ENCODE measurements at places on chromosomes 5 and 9.

DNA sequence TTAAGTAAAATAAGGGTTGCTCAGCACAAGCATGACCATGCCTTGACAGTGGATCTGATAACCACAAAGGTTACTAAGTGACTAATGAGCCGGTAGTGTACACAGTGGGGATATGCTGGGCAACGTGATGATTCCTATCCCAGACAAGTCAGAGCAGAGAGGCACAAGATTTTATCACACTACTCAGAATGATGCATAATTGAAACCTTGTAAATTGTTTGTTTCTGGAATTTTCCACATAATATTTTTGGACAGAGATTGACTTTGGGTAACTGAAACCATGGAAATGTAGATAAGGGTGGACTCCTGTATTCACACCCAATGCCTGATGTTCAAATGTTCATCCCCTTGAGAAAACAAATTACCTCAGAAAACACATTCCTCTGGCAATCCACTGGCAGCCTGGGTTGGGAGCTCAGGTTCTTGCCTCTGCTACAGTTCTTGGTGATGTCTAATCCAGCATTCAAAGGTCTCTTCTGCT, 16.2 kb upstream of the ERAP1 start:
- DNase-seq = no peak

- no peak for DNase-seq
These were observed 1.1 kb downstream of the CFAP77 start for GRCh38 chr9:132411091-132411508.

DNA sequence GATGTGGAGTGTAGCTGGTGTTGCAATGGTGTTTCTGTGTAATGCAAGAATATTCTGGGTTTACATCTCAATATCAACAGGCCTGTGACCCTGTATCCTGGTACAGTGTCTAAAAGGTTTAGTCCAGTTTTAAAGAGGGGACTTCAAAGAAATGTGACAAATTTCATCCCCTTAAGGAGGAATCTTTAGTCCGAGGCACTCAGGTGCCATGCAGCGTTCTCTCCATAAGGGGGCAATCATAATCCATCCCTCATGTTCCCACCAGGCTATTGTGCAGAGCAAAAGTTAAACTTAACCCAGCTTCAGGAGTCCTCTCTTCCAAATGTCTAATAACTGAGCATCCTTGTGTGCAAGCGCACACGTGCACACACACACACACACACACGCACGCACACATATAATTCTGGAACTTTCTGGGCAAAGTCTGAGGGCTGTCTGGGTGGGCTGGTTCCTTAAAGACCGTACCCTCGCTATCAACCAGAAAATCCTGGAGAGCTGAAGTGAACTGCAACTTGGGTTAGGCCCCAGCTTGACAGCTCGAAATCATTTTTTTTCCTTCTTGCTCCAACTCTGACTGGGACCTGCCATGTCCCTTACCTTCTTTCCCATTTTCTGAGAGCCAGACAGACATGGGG, 46.0 kb downstream of the CRB2 start:
- no peak for DNase-seq

DNA sequence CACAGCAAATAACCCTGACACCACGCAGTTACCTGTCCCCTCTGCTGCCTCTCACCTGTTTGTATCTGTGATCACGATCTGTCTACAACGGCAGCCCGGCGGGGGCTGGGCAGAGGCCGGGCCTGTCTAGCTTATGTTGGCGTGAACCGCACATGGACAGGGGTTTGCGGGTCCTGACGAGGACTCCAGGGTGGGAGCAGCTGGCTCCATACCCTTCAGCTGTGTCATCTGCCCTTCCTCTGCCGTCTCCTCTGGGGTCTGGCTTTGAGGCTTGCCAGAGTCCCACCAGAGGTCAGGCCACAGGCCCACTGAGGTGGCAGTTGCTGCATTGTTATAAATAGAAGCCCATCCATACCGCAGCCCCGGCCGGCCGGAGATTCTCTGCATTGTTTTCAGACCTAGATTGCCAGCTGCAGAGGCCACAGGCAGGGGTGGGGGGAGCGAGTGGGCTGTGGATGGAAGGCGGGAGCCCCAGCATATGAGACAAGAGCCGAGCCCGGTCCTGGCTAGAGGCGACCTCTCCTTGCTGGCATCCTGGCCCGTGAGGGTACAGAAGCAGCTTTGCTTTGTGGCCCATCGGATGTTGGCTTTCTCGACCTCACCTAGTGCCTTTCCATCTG, 37.8 kb downstream of the FAM78A start:
- DNase-seq = no peak

DNA sequence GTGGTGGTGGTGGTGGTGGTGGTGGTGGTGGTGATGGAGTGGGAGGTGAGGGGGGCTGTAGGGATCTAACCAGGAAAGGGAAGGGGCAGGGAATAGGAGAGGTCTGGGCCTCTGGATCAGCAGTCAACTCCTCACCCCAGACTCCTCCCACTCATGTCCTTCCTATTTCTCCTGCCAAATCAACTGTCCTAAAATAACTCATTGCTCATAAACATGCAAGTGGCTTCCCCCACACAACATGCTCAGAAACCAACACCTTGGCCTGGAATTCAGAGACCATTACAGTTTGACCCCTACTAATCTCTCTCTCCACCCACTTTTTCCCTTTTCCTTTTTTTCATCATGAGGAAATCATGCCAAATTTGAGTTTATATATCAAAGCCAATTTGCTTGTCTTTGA, 8.4 kb upstream of the FSD1L start:
- no peak for DNase-seq

DNA sequence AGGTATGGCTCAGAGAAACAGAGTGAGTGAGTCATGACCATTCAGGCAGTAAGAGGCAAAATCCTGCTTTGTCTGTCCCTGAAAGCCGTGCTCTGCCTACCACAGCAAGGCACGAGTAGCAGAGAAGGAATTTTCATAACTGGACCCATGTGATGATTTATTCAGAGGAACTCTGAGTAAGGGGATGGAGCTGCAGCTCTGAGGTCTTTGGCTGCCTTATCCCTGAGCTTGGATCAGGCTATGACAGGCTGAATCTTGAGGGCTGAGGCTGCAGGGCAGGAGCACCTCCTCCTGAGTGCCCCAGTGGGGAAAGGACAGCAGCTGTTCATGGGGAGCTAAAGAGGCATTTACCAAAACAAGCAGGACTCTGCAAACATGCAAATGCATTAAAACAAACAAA, 183.4 kb downstream of the PAPPA start:
- peak; percentile 51 for DNase-seq

DNA sequence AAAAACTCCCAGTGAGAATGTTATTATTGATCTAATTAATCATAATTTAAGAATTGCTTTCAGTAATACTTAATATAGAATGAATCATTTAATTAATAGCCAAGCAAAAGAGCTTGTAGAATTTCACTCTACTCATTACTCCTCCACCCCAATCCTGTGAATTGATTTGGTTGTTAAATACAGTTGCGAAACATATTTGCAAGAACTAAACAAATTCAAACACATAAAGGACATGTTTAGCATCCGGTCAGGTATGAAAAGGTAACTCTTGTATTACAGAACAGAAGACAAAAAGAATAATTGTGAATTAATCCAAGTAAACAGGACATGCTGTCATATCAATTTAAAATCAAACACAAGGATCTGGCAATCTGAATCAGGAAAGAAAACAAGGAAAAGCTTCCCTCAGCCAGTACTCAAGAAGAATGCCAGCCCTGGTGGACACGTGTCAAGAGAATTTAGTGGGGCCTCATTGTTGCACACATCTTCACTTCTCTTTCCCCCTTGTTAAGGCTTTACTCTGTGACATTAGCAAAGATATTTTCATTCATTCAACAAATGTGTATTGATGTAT, 89.4 kb upstream of the SLC12A2 start:
- DNase-seq = no peak

- no peak for DNase-seq
These were observed 122.2 kb downstream of the LHX2 start for GRCh38 chr9:124133727-124134126.

DNA sequence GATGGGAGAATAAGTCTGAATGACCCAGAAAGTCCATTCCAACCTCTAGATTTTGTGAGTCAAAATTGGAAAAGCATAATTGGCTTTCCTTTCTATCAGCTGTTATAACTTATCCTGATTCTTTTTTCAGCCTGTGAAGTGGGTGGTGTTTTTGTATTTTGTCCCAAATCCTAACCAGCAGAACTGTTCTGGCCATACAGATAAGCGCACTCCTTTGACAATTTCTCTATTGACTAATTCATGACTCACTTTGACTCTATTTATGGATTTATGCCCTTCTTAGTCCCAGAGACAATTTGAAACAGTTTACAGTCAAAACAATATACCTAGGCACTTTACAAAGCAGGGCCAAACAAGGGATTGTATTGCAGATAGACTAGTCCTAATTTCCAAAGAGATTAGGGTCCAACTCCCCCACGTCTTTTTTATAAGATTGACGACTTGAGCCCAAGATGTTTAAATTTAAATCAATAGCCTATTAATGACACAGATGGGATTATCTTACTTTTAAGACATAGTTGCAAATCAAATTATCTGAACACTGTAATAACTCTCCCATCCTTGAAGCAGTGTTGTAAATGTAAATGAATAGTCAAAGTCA, 301.7 kb upstream of the SEMA6A start:
- DNase-seq = no peak

DNA sequence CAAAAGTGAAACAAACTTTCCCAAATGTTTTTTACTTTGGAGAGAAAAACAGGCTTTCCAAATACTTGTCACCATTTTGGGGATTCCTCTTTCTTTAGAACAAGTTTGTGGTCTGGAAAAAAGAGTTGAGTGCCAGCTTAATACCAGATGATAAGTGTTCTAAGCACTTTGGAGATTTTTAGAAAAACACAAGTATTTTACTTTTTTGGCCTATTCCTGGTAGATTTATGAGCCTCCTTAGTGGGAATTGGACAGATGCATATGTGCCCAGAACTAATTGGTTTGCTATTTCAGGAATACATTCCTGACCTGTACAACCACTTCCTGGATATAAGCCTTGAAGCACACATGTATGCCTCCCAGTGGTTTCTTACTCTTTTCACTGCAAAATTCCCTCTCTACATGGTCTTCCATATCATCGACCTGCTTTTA, 40.5 kb downstream of the GPR21 start:
- no peak for DNase-seq

DNA sequence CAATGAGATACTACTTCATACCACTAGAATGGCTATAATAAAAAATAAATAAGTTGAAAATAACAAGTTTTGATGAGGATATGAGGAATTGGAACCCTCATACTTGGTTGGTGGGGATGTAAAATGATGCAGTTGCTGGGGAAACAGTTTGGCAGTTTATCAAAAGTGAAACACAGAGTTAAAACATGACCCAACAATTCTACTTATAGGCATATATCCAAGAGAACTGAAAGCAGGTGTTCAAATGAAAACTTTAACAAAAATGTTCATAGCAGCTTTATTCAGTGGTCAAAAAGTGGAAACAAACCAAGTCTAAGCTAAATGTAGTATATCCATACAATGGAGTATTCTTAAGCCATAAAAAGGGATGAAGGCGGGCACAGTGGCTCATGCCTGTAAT, 13.1 kb upstream of the LHFPL2 start:
- DNase-seq = no peak

DNA sequence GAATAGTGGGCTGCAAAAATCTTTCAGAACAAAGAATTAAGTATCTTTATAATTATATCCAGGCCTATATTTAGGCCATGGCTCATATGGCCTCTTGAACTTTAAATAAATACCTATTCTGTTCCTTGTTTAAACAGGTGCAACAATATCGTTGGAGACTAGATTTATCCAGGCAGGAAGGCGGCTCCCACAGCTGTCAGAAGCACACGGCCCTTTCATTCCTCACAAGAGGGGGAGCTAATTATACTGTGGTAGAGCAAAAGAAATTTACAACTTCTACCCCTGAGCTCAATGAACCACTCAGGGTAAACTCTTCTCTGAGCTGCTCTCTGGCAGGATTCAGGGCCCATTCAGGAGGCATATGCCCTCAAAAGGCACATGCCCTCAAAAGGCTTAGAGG, 31.3 kb downstream of the TMEM174 start:
- DNase-seq = no peak

DNA sequence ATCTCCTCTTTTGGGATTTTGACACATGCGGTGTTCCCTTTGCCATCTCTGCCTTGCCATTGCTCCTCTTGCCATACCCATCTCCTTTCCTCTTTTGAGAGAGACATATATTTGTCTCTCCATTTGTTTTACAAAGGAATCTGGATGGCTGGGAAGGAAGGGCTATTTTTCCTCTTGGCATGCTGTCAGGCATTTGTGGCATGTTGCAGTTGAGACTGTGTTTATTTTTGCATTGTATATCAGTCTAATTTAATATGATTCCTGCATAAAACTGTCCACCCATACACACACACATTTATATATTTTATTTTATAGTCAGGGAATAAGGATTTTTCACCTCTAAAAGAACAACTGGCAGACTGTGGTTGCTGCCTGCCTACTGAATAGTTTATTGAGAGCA, 1105.8 kb upstream of the SEMA6A start:
- DNase-seq = no peak

- DNase-seq = no peak
These were observed 92.7 kb downstream of the AOPEP start for GRCh38 chr9:94819161-94819687.
